ENCODE measurements at places on chromosomes 5 and 9.

GRCh38 chr5:523441-524222 is 617 bp downstream of the SLC9A3 start:
- DNase-seq, result no peak

GRCh38 chr9:87127543-87127942 is 180.2 kb upstream of the GAS1 start:
- DNase-seq, result no peak

DNA sequence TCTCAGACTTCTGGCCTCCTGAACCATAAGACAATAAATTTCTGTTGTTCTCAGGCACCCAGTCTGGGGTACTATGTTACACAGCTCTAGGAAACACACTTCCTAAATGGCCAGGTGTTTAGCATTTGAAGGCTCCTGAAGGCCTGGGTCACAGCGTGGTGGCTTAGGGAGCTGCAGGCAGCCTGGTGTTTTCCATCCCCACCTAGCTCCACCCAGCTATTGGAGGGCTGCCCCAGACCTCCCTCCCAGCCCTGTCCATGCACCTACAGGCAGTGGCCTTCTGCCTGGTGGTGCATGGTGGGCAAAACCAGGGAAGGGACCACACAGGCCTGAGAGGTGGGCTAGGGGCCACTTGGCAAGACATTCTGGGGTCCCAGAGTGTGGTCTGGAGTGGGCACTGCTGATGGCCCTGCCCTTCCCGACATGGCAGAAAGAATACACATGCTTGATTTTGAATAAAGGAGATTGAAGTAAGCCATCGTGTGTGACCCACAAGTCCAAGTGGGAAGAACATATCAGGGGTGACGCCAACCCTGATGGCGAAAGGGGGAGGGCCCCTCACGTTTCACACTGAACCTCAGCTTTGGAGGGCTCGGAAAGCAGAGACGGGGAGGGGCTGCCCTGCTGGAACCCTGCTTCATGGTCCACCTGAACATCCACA is 1.3 kb upstream of the SUSD3 start:
- DNase-seq, result peak; percentile 16

DNA sequence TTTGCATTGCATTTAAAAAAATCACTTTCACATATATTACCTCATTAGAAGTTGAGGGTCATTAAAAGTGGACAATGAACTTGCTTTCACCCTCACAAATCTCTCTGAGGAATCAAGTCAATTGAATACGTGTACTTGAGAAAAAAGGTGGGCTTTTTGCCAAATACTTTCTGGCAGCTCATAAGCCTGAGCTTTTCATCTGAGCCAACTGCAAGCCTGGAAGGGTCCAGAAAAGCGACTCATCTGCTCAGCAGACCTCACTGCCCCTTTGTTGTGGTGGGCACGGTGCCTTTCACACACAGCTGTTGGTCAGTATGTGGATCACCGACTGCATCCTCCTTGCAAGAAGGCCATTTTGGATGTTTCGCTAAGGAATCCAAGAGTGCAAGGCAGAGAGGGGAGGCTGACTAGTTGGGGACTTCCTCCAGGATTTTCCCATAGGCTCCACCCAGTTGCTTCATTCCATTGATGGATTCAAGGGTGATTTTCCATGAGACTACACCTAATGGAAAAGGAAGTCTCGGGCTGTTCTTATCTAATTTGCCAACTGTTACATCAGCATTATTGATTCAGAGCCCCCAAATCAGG is 564.7 kb downstream of the PDE4D start:
- DNase-seq, result no peak

- DNase-seq, result no peak
These were observed 4.9 kb upstream of the LHX2 start for GRCh38 chr9:124006448-124007361.

GRCh38 chr5:176873541-176874172 is 25.5 kb downstream of the HK3 start:
- DNase-seq, result no peak

- no peak for DNase-seq
These were observed 48.9 kb downstream of the ERMP1 start for GRCh38 chr9:5783982-5784381.

Measured in NCI-H146 (cell line).